ENCODE measurements at places on chromosomes 7 and 10.
A peak's percentile ranks its signal among the peaks of the same experiment; 100 is the strongest.

GRCh38 chr10:62661143-62661542, 143.4 kb upstream of the ADO start:
- no peak for DNase-seq

DNA sequence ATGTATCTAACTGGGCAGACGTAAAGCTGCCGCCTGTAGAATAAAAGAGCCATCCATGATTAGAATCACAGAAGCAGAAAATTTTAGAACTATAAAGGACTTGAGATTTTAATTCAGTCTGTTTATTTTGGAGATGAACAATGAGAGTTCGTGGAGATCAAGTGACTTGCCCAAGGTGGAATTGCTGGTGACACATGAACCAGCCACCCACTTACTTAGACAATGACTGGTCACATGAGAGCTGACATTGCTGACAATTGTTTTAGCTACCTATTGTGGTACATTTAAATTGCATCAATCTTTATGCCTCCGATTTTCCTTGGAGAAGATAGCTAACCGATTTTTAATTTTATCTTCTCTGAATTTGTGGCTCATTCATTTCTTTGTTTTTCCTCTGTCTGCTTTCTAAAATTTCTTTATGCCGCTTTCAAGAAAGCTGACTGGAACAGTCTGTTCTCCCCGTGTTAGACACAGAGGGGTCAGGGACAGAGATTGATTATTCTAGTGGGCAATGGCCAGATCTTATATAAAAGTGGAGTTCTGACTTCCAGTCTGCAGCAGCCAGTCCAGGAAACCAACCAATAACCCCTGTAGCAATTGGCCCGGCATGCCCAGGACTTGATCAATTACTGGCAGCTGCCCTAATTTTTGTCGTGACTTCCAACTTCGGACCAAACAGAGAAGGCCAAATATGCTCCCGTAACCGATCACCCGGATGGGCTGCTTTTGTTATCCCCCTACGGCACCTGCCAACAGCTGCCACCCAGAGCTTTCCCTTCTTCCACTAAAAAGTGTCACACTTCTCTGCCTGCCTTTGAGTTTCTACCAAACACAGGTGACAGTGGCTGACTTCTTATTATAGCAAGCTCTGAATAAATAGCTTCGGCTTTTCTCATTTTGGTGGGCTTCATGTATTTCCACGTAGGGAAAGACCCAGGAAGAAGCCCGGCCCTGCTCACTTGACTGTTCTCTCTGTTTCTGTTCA, 241.6 kb downstream of the CAMK1D start:
- no peak for DNase-seq

DNA sequence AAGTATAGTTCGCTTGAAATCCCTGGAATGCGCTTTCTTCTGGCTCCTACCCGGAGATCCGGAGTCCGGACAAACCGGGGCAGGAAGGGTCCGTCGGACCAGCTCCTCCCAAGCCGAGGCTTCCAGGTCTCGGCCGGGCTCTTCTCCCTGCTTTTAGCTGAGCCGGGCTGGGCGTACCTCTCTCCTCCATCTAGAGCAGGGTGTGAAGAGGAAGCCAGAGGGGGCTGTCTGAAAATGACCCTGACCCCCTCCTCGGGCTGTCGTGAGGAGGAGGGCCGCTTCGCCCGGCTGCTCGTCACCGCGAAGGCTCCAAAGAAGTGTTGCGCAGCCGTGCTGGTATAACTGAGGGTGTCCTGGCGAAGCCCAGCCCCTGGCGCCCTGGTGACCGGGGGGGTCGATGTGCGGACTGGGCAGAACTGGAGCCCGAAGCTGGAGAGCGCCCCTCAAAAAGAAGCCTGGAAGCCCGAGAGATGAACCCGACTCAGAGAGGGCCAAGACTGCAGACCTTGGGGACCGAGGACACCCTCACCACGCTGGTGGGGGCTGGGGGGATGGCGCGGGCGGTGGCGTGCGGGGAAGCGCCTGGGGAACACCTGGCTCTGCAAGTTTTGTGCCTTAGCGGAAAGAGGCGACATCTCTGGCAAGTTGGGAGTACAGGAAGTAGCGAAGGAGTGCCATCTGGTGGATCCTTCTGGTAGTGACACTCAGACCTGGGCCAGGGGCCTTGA, 5.7 kb downstream of the KAZALD1 start:
- no peak for DNase-seq

GRCh38 chr7:99992330-99993038, 16.7 kb upstream of the AZGP1 start:
- DNase-seq, result no peak

DNA sequence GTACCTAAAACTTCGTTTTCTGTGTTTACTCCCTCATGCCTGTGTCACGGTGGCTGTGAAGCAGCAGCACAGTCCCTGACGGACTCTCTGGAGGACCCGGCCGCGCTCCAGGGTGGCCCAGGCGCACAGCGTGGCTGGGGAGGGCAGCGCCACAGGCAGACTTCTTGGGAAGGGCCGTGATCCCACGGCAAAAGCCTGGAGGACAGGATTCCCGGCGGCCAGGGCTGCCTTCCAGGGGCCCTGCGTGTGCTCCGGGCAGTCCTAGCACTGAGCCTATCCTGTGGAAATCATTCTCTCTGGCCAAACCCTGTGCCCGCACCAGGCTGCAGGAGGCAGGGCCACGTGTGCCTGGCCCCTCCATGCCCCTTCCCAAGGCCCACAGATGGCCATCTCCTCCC, 244.2 kb downstream of the MAD1L1 start:
- DNase-seq, result no peak

- DNase-seq, result no peak
Observed at GRCh38 chr10:9285690-9286089, 1231.2 kb downstream of the GATA3 start.

GRCh38 chr7:94395141-94396036, 694 bp downstream of the COL1A2 start:
- DNase-seq, result peak; percentile 68

DNA sequence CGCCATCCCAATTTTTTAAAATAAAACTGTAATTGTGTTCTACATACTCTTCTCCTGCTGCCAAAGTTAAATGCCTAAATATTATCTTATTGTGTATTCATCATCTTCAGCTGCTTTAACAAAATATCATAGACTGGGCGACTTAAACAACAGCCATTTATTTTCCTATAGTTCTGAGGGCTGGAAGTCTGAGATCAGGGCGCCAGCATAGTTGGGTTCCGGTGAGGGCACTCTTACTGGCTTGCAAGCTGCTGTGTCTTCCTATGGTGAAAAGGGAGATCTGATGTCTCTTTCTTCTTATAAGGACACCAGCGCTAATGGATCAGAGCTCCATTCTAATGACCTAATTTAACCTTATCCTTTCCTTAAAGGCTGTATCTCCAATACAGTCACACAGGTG, 30.4 kb downstream of the CSTF2T start:
- DNase-seq, result no peak

- DNase-seq, result no peak
Observed at GRCh38 chr7:139702811-139703486, 74.8 kb downstream of the HIPK2 start.

- no peak for DNase-seq
Observed at GRCh38 chr10:51530541-51530940, 168.9 kb downstream of the CSTF2T start.

DNA sequence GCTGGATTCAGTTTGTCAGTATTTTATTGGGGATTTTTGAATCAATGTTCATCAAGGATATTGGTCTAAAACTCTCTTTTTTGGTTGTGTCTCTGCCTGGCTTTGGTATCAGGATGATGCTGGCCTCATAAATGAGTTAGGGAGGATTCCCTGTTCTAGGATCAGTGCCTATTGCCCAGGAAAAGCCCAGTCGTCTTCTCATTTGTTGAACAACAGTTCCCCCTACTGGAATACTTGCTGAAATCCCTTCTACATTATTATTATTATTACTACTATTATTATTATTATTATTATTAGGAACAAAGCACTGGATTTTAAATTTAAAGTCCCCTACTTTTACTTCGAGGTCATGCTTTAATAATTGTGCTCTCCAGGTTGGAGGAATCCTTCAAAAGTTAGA, 528.9 kb downstream of the MAGI2 start:
- no peak for DNase-seq

DNA sequence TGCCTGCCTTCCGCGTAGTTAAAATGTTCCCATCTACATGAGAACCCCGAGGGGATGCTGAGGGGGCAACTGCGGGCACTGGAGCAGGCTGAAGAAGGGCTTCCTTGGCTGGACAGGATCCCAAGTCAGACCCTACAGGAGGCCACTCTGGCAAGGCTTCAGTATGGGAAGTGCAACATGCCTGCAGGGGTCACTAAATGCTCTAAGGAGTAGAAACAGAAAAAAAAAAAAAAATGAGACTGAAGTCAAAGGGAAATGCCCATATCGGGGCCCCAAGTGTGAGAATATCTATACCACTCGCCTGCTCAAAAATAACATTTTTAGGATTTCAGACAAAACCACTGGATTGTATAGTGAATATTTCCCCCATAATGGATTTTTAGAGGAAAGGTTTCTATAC, 33.5 kb downstream of the FAM204A start:
- DNase-seq, result no peak

DNA sequence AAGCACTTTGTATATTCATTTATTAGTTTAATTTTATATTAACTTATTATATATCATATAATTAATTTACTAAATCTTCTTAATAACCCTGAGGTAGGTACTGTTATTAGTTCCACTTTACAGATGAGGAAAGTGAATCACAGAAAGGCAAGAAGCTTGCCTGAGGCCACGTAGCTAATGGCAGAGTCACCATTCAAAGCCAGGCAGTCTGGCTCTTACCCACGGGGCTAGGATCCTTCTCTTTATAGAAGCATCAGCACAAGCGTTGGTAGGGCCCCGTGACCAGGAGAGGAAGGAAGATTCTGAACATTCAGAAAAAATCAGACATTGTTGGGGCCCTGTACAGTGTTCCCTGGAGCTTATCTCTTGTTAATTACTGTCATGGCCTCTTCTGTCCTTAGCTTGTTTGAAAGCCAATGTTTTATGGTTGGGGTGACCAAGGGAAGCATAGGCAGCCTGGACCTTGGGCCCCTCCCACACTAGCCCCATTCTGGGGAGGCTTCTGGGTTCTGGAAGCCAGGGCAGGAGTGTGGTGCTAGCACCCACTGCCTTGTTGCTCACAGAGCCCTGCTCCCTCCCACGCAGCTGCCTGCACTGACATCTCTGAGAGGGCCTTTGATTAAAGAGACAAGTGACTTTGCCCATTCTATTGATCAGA, 31.1 kb upstream of the SLF2 start:
- DNase-seq, result no peak

GRCh38 chr7:118214051-118214832, 10.3 kb upstream of the ANKRD7 start:
- DNase-seq, result peak; percentile 56

DNA sequence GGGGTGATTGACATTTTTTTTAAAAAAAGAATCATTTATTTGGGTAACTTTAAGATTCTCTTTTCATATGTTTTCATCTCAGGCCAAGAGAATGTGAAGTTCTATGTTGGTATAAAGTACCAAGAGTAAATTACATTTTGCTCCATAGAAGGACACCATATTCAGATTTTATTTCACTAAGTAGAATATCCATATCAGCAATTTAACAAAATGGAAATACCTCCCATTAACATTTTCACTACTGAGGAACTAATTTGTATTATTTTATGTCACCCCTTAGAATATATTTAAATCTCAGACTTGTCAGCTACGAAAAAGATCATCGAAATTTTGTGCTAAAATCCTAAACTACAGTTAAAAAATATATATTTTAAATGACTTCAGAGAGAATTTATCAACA, 274.3 kb downstream of the SEMA3D start:
- DNase-seq, result no peak

DNA sequence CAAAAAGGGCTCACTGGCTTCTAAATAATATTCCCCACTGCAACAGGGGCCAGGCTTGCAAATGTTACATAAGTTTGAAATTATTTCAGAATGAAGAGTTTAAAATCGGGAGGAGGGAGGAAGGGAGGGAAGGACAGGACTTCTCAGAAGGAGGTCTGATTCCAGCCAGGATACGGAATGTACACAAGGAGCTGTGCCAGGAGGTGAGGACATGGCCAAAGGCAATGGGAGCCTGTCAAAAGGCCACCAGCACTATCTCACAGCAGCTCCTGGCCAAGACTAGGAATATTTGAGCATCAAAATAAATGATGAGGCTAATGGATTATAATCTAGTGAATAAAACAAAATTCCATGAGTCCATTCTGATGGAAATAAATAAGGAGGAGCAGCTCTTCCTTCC, 18.6 kb upstream of the DRGX start:
- no peak for DNase-seq

- no peak for DNase-seq
Observed at GRCh38 chr10:63465293-63466143, at the start of gene JMJD1C. JMJD1C (minus strand) TSS chr10:63465977; CDS start chr10:63465662, 315 bp downstream.

DNA sequence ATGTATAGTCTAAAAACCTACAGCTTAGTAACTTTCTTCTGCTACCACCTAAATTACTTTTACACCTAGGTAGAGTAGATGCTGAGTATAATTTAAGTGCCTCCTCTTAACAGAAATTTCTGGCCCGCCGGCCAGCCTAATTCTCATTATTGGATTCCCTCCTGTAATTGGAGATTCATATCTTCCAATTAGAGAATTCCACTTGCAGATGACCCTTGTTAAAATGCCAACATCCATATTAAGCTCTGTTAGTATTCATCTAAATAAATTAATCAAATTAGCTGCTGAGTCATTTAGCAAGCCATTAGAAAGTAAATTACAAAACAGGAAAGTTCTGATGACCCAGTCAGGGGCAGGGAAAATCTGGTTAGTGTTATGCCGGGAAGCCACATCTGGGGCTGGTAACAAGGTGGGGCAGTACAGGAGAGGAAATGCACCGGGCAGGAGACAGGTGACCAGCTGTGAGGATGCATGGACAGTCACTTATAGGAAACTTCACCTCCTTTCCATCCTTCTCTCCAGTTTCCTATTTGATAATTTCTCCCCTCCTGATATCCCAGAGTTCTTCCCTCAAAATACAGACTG, 82.8 kb downstream of the ORC5 start:
- DNase-seq, result no peak

DNA sequence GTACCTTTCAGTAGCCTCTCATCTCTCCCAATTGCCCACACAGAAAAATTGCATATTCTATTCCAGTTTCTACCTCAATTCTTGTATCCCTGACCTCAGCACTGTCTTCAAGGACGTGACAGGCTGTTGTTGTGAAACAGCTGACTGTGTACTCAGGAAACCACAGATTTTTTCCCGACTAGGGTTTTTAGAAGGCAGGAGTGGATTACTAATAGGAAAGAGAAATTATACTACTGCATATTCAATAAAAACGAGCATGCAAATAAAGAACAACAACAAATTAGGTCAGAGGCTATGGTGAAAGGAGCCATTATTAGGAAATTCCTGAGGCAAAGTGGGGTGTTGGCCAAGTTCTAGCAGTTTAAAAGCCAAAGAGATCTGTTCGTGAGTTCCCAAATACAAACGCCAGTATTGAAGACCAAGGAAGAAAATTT, 93.4 kb downstream of the DOCK4 start:
- DNase-seq, result no peak

DNA sequence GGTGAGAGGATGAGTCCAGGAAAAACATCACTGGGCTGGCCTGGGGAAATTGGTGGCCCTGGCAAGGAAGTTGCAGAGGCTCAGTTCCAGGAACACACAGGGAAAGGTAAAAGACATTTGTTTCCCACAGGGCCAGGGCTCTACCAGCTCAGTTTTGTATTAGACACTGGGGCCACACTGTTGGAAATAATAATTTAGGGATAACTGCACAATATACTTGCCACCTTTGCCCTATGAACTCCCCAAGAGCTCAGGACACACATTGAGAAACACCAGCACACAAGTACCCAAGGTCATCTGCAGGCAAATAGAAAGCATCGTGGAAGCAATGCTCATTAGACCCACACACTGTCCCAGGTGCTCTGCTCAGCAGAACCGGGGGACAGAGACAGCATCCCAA, 617.6 kb downstream of the PTPRN2 start:
- DNase-seq, result no peak

GRCh38 chr7:73437091-73437490, 3.5 kb downstream of the FZD9 start:
- no peak for DNase-seq

- DNase-seq, result no peak
Observed at GRCh38 chr10:110666673-110667072, 22.5 kb downstream of the RBM20 start.
